Activated naive CD8-positive, alpha-beta T cell treated with anti-CD3 and anti-CD28 coated beads, Interleukin-2, amount 50 U/mL, for 16 hours (primary cell): ENCODE measurements at places on chromosomes 12 and 14.
A peak's percentile ranks its signal among the peaks of the same experiment; 100 is the strongest.

GRCh38 chr14:89089330-89089729 lies 264.9 kb downstream of the TTC8 start:
- DNase-seq = no peak

DNA sequence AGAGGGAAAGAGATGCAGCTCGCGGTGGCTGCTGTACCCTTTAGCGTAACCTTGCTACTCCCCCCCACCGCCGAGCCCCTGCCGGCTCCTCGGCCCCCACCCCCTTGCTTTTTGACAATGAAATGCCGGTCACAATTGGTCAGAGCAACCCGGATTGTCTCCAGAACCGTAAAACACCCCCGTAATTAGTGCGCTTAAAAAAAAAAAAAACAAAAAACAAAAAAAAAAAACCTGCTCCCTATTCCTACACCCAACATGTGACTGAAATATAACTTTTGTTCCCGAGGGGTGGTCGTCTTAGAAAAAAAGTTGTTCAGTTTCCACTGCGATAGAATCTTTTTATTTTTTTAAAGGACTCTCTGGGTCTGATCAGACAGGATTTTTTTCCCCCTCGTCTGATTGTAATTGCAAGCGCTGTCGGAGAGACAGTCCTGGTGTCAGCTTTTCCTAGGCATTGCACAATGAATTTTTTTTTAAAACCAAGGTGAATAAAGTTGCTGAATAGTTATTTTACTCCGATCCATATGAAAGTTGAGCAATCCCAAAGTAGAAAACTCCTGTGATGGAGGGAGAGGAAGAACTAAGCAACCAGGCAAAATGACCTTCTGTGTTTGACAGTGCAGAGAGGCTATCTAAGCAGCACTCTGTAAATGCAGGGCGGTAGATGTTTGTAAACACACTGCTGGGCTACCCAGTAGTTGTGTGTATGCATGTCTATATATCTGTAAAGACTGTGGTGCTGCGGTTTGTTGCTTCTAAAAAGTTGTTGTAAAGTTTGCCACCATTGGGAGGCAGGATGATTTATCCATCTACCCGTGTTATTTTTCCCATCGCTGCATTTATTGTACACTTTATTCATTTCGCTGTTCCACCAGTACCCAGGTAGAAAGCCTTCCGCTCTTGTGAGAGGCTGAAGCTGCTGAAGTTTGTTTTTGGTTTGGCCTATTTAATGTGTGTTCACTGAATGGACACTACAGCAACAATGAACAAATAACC lies 1.1 kb downstream of the ETV6 start:
- DNase-seq = no peak

GRCh38 chr14:102096569-102097188 lies 9.8 kb upstream of the HSP90AA1 start:
- peak; percentile 25 for DNase-seq

GRCh38 chr12:13347241-13348043 lies 150.9 kb downstream of the EMP1 start:
- DNase-seq = peak; percentile 6

DNA sequence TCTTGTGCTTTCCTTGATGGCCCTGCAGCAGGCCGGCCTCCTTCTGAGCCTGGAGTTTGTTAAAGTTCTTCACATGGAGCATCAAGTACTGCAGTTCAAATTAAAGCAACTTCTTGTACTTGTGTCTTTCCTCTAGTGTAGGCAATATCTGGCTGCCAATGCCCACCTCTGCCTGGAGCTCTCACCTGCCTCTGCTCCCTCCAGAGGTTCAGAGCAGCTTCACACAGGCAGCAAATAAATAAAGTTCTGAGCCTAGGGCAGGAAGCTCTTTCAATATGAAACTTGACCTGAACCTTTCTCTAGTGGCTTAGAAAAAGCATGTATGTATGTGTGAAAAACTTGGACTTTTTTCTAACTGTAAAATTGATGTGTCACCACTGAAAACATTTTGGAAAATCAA lies 65.9 kb downstream of the ITPR2 start:
- DNase-seq = no peak

DNA sequence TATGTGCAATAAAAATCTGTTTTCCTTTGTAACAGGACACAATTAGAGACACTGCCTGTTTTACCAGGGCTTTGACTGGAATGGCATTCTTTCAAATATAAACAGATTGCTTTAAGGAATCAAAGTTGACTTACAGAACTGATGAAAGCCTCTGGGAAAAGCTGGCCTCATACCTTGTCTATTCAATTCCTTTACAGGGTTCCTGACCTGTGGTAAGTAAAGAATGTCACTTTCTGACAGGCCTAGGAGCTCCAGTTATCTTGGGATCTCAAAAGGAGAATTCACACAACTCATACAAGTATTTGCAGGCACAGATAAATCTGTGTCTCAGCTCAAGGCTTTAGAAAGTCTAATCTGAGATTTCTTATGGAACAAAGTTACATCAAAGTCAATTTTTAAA lies 88.4 kb downstream of the BCAT1 start:
- no peak for DNase-seq

- no peak for DNase-seq
Observed at GRCh38 chr12:93174048-93174447, 203.7 kb upstream of the NUDT4 start.

GRCh38 chr12:47819138-47819895 lies 386 bp downstream of the HDAC7 start:
- no peak for DNase-seq

DNA sequence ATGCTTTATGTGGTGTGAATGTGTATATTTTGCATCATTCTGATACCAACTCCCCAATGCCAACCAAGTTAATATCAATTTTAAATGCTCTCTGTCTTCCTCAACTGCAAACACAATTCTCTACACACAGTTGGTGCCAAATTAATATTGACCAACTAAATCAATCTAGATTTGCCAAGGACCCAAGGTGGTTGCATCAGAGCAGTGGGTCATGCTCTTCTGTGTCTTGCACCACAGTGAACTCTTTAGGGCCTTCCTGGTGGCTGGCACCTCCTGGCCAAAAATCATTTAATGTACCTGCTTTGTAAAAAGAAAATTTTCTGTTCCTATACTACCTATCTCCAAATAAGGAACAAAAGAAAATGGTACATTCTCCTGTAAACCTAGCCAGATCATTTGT lies 14.1 kb downstream of the COQ10A start:
- DNase-seq = no peak

- no peak for DNase-seq
Observed at GRCh38 chr14:44895716-44896115, 66.0 kb downstream of the KLHL28 start.

DNA sequence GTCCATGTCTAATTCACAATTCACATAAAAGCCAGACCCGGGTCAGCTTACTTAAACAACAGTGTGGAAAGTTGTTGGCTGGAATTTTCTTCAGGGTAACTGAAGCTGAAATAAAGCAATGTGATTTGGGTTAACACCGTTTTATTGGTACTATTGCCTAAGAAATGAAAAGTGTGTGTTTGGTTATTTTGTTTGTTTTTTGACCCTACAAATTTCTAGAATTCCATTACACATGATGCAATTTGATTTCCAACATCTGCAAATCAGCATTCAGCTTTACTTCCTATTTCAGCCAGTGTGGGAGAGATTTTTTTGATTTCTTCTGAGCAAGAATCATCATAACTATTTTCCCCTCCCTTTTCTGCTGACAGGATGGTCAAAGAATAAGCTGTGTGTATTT lies 45.7 kb upstream of the CLMN start:
- no peak for DNase-seq

DNA sequence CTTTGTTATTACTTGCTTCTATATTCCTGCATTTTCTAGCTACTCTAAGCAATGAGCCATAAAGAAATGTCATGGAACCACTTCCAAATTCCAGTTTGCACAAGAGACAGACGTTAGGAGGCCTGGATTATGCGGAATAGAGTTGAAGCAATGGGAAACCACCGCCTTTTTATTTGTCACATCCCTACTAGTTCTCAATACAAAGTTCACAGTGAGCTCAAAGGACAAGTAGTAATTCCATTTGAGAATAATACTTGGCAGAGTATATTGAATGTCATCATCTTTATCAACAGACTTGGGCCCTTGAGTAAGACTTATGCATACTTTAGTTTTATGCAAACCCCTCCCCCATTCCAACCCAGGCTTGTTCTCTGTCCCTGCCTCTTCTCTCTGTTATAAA lies 3.7 kb upstream of the SLC15A5 start:
- DNase-seq = no peak

DNA sequence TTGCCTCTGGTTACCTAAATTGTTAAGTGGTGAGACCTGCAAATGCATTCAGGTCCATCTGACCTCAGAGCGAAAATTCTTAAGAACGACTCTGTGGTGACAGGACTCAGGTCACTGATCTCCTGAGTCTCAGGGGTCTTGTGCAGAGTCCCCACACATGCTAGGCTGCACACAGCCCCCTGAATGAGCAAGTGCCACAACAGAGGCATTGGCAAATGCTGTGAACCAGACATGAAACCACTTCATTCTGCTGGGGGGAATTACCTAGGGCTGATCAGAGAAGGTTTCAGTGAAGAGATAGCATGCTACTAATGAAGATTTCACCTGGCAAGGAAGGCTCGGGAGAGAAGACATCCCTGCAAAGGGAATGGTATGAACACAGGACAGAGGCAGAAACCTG lies 281.6 kb downstream of the ITPR2 start:
- no peak for DNase-seq

- no peak for DNase-seq
Observed at GRCh38 chr12:68831751-68832503, 23.9 kb downstream of the MDM2 start.
